ENCODE measurements at places on chromosomes 11 and 22.

DNA sequence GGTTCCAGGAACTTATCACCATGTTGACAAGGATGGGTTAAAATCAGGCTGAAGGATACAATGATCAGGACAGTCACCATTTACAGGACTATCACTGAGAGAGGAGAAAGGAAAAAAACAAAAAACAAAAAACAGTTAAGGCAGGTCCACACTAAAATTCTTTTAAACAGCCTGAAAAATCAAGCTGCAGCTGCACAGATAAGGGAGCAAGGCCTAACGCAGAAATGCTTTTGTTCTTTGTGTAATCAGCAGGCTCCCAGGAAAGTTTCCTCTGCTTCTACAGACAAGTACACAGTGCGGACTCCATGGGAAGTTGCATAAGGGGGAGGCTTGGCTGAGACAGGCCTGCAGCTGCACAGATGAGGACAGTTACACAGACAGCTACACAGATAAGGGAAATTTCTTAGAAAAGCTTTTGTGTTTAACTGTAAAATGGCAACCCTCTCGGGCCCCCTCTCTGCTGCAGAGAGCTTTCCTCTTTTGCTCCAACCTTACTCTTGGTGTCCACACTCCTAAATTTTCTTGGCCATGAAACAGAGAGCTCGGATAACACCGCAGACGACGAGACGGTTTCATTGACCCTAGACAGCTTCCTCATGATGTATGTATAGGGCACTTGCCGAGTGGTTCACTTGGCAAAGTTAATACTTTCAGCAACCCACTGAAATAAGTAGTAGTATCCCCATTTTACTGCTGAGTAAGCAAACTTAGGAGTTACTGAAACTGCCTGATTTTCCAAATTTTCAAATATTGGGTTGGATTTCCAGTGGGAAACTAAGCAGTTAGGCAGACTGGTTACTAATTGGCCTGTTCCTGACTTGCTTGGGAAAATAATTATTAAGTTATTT is 45.5 kb downstream of the PIWIL3 start:
- no peak for DNase-seq

DNA sequence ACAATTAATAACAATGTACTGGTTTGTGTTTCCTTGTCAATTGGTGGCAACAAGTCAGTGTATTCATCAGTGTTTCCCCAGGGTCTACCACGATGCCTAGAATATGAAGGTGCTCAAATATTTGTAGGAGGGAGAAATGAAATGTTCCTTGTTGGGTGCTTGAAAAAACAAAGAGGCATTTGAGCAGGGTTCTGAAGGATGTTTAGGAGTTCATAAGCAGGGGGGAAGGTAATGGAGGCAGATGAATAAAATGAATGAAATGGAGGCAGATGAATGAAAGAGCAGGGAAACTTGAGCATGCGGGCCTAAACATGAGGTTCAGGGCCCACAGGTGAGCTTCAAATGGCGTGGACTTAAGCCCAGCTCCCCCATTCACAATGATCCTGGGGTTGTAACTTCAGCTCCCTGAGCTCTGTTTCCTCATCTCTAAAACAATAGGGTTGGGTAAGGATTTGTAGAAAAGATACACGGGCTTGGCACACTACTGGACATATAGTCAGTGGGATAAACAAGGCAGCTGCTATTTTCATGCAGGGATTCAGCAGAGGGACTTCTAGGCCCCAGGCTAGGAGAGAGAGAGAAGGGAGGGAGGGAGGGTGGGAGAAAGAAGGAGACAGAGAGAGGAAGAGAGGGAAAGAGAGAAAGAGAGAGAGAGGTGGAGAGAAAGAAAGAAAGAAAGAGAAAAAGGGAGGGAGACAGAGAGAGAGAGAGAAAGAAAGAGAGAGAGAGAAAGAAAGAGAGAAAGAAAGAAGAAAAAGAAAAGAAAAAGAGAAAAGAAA is 73.7 kb downstream of the MN1 start:
- DNase-seq, result no peak

DNA sequence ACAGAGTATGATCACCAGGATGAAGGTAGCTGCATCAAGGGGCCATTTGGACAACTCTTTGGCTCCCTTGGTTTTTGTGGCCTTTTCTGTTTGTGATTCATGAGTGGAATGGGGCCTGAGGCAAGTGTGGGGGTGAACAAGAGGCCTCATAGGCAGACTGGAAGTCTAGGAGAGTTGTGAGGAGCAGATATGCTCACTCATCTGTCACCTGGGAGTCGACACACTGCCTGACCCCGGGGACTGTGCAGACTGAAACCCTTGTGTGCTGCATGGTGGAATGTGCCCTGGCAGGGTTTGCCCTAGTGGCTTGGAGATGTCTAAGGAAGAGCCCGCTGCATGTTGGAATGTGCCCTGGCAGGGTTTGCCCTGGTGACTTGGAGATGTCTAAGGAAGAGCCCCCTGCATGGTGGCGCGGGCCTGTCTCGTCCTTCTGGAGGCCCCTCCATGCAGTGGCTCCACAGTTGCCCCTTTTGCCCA is 60.0 kb downstream of the MED15 start:
- DNase-seq, result no peak

DNA sequence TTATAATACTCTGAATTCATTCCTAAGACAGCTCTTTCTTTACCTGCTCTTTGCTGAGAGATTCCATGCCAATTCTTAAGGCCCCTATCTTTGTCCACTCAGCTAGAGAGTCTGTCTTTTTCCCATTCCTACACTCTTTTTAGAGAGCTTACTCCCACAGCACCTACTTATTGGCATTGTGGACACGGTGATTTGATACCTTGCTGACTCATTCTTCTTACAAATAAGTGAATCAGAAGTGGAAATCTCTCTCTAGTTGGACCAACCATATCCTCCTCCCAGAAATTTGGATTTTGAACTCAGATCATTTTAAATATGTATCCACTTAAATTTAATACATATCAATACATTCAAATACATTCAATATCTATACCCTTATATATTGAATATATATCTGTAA is 32.5 kb upstream of the OR6M1 start:
- DNase-seq, result no peak

DNA sequence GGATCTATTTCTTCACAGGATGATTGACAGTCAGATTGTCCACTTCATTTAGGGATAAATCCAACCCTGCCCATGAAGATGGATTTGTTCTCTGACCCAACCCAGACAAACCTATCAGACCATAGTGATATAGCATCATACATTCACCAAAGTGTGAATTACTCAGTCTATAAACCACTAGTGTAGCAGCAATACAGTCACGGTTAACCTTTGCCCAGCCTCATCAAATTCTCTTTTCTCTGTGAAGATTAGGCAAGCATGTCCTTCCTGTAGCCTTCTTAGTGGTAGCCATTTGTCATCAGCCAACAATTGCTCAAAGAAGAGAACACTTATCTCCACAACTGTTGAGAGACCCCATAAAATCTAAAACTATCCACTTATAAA is 14.4 kb upstream of the BIRC2 start:
- no peak for DNase-seq
